ENCODE measurements at places on chromosomes 1 and 21.

GRCh38 chr1:21610027-21610426 is 59.1 kb downstream of the RAP1GAP start:
- no peak for DNase-seq

DNA sequence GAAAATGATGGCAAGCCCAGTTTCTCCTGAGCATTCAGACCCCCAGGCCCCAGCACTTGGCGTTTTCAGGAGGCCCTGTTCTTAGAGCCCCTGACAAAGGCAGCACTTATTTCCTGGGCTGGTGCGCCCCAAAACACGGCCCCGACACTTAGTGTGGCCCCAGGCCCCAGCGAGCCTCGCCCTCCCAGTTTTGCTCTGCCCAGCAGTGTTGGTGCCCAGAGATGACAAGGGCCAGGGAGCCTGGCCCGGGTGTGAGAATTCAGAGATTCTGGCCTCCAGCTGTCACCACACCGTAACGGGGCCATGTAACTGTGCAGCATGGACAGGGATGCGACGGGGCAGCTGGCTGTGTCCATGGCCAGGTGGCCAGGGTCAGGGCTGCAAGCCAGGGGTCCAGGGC is 18.0 kb upstream of the ARHGEF16 start:
- no peak for DNase-seq

- DNase-seq: no peak
Measured at GRCh38 chr1:111275079-111275478, 15.6 kb upstream of the CHIA start.

DNA sequence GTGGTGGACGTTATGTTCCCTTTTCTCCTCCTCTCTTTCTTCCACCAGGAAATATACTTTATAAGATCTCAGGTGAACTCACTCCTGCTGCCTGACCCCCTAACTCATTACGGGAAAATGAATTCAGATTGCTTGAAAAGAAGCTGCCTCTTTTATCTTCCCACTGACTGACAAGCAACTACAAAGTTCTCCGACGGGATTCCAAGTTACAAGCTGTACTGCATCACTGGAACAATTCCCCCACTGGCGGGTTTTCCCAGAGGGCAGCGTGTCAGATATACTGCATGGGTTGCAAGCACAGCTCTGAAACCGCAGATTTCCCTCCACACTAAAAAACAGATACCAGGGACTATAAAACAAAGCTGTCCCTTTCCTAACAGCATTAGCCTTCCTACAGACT is 390.6 kb downstream of the KCTD3 start:
- no peak for DNase-seq

GRCh38 chr1:247331172-247331524 is 519 bp downstream of the ZNF496 start:
- DNase-seq: no peak

- no peak for DNase-seq
Measured at GRCh38 chr1:32487182-32487581, 22.3 kb downstream of the ZBTB8B start.

- peak; percentile 59 for DNase-seq
Measured at GRCh38 chr1:1858382-1859086, 32.4 kb downstream of the GNB1 start.

DNA sequence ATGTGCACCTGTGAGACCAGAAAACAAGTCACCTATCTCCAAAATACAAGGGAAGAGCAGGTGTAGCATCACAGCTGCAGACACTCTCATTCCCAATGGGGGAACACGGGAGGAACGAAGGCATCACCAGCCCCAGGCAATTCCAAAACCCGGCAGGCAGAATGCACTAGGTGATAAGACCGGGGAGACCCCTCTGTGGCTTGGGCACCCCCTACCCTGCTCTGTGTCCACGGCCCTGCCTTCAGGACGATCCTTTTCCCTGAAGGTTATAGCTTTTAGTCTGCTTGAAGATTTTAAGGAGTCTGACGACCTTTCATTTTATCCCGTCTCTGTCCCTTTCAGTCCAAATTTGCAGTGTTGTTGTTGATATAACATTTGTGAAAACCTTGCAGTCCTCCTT is 19.2 kb downstream of the TRPM2 start:
- no peak for DNase-seq

Data from hematopoietic multipotent progenitor cell treated with erythropoietin and hydrocortisone succinate and interleukin-3 and kit ligand, for 17 days (in vitro differentiated cells).